Naive thymus-derived CD4-positive, alpha-beta T cell (primary cell): ENCODE measurements at places on chromosomes 11 and 22. TPM values are rescaled to one million over a fixed set of nuclear protein-coding genes. Genes with fewer than 3 reads are reported as not detected.

GRCh38 chr11:75815345-75816168 is 547 bp downstream of the UVRAG start:
- DNase-seq: no peak

The ZFPL1 gene
- total RNA-seq: 53.0 TPM

GRCh38 chr11:126919147-126919823 is 81.3 kb downstream of the KIRREL3 start:
- no peak for DNase-seq

GRCh38 chr11:114440971-114441763 is 1.9 kb downstream of the REXO2 start:
- no peak for DNase-seq

The OR4A5 gene
- not detected in 2 replicates for total RNA-seq

The TMEM86A gene
- 5.5 TPM for total RNA-seq

The PARVG gene
- 142 TPM for total RNA-seq

The OR4A16 gene
- total RNA-seq: not detected
